NCI-H1105 (cell line): ENCODE measurements at places on chromosomes 6 and 20.

- DNase-seq: no peak
These were observed 571.4 kb downstream of the PRKN start for GRCh38 chr6:162156146-162156545.

- DNase-seq: peak; percentile 97
These were observed 8.3 kb downstream of the CCM2L start for GRCh38 chr20:32018269-32019155.

GRCh38 chr6:54992789-54993188 lies 146.2 kb downstream of the FAM83B start:
- no peak for DNase-seq

GRCh38 chr6:40634429-40634828 lies 47.3 kb upstream of the LRFN2 start:
- peak; percentile 71 for DNase-seq
